ENCODE measurements at places on chromosomes 1 and 21.

- H3K36me3 ChIP-seq, result no peaks in the 10 kb centered on the region
- no peak overlapping the region for H3K4me3 ChIP-seq
- H3K27me3 ChIP-seq, result no peaks in the 10 kb centered on the region
- peaks cover 15% of the 10 kb centered on the region for H3K4me1 ChIP-seq
- H3K27ac ChIP-seq, result no peak overlapping the region
Measured at GRCh38 chr1:188715566-188715965, 1762.1 kb downstream of the BRINP3 start.

DNA sequence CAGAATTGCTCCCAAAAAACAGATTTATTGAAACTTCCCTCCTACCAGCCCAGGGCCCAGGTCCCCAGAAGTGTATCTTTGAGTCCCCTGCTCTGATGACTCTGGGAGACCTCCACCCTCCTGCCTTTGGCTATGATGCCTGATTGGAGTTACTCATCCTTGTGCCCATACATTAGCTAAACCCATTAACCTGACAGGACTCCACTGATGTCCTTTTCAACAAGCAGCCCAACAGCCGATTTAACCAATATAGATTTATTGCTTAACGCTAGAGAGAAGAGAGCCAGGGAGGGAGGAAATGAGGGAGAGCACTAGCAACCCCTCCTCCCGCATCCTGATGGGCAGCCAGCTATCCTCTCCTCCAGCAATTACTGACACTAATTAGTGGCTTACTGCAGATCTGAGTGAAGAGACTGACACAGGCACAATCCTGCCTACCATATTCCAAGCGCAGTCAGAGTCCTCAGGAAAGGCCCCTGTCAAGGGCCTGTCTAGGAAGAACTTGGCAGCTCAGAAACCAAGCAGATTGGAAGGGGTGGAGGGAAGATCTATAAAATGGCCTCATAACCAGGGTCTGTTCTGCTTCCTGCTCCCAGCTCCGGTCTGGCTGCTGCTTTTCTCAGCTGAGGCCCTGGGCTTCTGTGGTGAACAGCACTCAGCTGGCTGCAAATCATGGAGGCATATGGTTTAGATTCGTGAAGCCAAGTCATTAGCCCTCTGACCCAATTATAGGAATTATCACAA is 484.5 kb upstream of the DAB1 start:
- no peak overlapping the region for H3K4me3 ChIP-seq
- no peak overlapping the region for H3K27ac ChIP-seq
- DNase-seq, result no peak
- H3K4me1 ChIP-seq, result no peaks in the 10 kb centered on the region
- H3K27me3 ChIP-seq, result no peaks in the 10 kb centered on the region

DNA sequence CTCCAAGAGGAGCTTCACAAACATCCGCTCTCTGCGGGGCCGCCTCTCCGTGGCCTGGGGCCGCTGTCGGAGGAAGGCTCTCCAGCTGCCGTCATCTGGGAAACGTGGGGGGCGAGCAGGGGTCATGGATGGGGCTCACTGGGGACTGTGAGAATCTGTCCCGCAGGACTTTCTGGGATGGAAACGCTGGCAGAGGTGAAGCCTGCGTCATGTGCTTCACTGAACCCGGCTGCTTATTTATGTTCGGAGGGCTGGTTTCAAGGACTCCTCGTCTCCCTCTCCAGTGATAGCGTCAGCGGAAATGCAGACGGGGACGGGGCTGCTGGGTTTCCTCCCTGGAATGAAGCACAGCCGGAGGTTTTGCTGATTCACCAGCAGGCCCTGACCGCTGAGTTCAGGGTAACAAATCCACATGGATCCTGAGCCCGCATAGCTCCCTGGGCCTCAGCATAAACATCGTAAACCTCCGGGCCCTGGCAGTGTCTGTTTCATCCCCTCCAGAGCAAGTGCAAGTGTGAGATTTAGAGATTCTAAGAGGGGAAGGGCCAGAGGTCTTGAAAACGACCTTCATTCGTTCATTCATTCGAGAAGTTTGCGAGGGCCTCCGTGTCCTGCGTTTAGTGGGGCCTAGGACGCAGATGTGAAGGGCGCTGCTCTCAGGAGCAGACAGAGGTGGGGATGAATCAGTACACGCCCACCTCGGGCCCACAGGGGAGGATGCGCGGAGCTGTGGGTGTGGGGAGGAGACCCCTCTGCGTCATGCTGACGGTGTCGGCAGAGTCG is 7.0 kb upstream of the POFUT2 start:
- H3K4me1 ChIP-seq, result peaks cover 48% of the 10 kb centered on the region
- H3K27ac ChIP-seq, result peak overlapping the region; percentile 90
- no peaks in the 10 kb centered on the region for H3K36me3 ChIP-seq
- no peak overlapping the region for H3K4me3 ChIP-seq
- no peaks in the 10 kb centered on the region for H3K27me3 ChIP-seq

DNA sequence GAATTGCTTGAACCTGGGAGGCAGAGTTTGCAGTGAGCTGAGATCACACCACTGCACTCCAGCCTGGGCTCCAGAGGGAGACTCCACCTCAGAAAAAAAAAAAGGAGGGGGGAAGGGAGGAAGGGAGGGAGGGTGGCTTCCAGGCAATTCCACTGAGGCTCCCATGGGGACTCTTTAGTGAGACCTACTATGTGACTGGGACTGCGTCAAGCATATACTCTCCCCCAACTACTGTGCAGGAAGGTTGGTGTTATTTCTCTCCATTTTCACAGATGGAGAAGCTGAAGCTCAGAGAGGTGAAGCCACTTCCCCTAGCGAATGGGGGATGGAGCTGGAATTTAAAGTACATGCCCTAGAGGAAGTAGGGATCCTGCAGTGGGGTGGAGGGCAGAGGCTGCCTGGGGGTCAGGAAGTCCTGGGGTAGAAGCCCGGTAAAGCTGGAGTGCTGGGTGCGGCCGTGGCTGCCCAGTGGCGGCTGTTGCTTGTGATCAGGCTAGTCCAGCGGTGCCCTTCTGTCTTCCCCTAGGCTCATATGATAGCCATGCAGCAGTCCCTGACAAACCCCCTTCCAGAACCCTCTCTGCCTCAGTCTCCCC is 40.3 kb downstream of the RAP1GAP start:
- no peak overlapping the region for H3K27ac ChIP-seq
- peaks cover 34% of the 10 kb centered on the region for H3K4me1 ChIP-seq
- H3K4me3 ChIP-seq, result no peak overlapping the region
- no peaks in the 10 kb centered on the region for H3K27me3 ChIP-seq

DNA sequence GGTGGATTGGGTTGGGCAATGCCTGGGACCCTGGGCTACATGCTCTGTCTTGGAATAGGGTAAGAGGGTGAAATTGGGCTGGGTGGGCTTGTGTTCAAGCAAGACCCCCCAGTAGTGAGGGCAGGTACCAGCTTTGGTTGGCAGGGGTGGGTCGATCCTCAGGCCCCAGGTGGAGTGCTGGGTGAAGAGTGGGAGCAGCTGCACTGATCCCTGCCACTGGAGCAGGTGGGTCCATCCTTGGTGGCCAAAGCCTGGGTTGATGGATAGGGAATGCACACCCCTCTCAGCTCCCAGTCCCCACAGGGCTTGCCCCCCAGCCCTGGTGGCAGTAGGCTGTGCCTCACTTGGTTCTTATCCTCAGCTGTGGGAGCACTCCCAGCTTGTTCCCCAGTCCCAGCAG is 135.2 kb downstream of the PCBP3 start:
- no peaks in the 10 kb centered on the region for H3K27me3 ChIP-seq
- no peaks in the 10 kb centered on the region for H3K36me3 ChIP-seq
- no peak overlapping the region for H3K27ac ChIP-seq
- no peaks in the 10 kb centered on the region for H3K4me1 ChIP-seq
- H3K4me3 ChIP-seq, result no peak overlapping the region
- no peak for DNase-seq

Measured in PC-3 (cell line).